ENCODE measurements at places on chromosomes 2 and 18. TPM values are rescaled to one million over a fixed set of nuclear protein-coding genes. Genes with fewer than 3 reads are reported as not detected.

GRCh38 chr2:196242131-196242620, 70.8 kb upstream of the STK17B start:
- no peak for DNase-seq

The THSD7B gene
- 0.04 TPM for total RNA-seq

- DNase-seq, result no peak
Measured at GRCh38 chr2:229669841-229670240, 44.5 kb downstream of the DNER start.

The ACMSD gene
- not detected for total RNA-seq

The ANO7 gene
- total RNA-seq, result 2.8 TPM

DNA sequence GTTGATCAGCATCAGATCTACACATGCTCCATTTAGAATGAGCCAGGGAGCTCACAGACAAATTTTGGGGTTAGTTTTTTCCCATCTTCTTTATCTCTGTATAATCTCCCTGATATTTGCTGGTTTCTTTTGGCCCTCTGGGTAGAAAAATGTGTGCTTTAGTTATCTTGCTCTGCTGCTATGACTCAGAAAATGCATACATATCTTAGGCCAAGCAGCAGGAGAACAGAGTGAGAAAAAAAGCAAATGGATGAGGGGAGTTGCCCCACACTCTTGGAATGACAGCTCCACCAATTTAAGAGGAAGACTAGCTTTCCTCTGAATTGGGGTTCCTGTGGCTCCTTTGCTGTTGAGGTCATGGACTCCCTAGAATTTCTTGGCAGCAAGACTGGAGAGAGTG, 331.8 kb downstream of the KCNJ3 start:
- no peak for DNase-seq

DNA sequence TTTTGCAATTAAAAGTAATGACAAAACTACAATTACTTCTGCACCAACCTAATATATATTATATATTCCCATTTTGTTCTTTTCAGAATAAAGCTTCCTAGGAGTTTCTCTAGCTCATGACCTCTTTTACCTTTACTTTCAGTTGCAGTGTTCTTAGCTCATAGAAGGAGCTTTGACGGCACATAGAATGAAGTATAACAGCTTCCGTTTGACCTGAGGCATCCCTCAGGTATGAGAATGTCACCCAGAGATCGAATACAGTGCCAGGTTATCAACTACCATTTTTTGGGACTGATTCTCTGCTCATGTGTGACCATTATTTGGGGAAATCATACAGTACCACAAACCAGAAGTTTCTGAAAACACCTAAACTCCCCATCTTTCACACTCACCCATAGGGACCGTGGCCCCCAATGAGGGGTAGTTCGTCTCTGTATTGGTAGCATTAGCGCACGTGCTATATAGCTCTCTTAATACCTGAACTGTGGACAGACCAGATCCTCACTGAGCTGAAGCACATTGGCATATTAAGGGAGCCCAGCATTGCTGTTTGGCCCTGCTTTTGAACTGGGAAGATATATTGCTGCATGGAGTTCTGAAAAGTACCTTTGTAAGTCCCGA, 123.0 kb downstream of the SPTBN1 start:
- DNase-seq, result no peak

DNA sequence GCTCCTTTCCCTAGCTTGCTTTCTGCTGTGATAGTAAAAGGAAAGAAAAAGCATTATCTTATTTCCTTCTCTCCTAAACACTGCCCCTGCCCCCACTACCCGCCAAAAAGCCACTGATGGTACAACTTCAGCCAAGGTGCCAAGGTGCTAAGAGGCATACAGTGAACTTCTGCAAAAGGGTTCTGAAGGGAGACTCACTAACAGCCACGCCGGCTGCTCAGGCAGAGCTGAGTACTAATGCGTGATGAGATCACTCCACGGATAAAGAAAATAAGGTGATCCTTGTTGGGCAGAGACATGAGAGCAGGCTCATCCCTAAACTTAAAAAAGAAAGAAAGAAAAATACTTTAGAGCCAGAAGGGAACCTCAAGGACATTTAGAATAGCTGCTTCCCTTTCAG, 60.5 kb upstream of the PXDN start:
- DNase-seq, result no peak

Data from endothelial cell of umbilical vein (primary cell).